ENCODE measurements at places on chromosomes 6 and 20.

GRCh38 chr20:62305149-62305764 lies 2.5 kb downstream of the ADRM1 start:
- DNase-seq, result no peak

DNA sequence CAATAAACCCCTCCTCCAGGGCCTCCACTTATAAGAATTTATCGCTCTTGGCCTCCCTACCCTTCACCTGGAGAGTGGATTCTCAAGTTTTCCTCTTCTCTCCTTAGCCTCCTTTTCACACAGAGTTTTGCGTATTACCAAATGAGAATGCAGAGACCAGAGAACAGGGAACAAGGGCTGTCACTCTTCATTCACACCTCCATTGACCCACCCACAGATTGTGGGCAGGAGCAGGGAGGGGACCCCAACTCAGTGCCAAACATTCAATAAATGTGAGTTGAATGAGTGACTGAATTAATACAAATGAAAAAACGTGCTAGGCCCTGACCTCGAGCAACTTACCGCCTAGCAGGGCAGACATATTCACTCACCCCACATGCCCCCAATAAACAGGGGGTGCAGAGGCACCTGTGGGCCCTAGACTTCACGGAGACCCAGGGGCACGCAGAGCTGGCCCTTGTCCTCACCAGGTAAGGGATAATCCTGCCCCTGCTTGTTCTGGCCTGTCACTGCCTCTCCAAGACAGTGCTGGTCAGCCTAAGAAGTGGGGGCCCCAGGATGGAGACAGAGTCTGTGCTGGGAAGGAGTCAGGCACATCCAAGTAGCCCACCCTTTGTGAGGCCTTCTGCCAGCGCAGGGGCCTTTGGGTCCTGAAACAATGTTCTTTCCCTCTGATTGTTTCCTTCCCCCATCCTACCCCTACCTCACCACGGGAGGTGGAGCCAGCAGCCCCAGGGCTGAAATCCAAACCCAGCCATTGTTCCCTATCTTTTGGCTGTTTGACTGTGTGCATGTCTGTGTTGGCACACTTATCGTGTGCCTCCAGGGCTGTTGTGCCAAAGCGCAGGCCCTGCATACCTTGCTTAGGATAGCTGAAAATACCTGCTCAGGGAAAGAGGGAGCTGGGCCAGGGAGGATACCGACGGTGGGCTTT lies 8.4 kb upstream of the TJAP1 start:
- no peak for DNase-seq

DNA sequence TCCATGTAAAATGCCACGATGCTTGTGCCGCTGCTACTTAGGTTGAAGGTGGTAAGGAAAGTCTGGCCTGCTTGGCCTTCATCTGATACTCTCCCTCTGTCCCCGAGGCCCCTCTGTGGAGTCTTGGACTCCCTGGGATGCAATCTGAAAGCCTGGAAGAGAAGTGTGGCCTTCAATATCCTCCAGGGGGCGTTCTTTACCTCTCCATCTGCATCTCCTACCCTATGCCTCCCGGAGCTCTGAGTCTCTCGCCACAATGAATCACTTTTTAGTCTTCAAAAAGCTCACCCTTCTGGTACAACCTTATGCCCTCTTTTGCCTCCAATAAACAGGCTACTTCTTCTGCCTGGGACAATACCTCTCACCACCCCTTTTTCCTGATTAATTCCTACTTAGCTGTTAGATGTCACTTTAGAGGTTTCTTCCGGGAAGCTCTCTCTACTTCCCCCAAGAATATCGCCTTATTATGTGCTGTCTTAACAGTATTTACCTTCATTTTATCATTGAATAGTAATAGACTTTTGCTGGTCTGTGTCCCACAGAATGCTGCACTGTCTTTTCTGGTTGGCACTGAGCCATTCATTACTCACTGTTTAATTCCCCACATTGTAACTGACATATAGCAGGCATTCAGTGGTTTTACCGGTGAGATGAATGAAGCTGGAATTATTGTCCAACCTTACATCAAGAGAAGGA lies 13.9 kb upstream of the ATG5 start:
- peak; percentile 64 for DNase-seq

DNA sequence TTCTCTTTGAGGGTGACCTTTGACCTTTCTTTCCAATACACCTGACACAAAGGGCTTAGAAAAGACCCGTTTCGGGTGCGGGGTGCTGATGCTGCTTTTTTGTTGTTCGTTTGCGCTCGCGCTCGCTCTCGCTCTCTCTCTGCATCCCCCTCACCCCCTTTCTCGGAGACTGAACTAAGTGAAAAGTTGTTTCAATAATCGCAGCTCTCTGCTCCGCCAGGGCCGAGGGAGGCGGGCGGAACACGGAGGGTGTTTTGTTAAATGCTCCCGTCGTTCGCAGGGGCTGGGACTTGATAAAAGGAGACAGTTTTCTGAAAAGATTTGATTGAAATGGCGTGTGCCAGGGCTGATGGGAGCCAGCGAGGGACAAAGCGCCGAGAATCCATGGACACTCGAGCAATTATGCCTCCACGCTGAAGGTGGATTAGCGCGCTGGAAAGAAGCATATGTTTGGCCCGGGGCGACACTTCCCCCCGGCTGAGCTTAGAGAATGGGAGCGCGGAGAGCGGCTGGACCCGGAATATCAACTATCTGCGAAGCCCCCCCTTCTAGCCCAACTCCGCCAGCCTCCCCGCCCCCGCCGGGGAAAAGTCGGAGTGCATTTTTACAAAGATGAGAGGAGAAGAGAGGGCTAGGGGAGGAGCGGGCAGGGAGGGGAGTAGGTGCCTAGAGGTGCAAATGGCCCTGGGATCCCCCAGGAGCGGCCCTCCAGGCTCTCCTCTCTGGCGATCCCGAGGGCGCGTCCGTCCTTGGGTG lies 25.0 kb downstream of the TFAP2A start:
- no peak for DNase-seq

GRCh38 chr6:26016963-26017631 lies 54.5 kb downstream of the TRIM38 start:
- DNase-seq, result no peak

- DNase-seq, result no peak
Observed at GRCh38 chr20:20318365-20319161, 49.3 kb upstream of the INSM1 start.

DNA sequence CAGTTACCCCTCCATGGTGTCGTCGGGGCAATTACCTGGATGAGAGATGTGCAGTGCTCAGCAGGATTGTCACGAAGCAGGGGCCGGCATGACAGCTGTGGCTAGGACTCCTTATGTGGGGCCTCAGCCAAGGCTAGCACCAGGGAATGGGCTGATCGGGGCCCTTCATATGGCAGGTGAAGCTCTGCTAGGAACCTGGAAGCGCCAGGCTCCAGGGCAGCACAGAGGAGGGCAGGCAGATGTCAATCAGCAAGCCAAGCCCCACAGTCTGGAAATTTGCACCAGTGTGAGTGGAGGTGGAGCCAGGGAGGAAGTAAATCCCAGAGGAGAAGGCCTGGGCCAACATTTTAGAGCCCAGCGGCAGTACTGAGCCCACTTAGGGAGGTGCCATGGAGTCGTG lies 21.2 kb downstream of the SYNDIG1 start:
- no peak for DNase-seq

DNA sequence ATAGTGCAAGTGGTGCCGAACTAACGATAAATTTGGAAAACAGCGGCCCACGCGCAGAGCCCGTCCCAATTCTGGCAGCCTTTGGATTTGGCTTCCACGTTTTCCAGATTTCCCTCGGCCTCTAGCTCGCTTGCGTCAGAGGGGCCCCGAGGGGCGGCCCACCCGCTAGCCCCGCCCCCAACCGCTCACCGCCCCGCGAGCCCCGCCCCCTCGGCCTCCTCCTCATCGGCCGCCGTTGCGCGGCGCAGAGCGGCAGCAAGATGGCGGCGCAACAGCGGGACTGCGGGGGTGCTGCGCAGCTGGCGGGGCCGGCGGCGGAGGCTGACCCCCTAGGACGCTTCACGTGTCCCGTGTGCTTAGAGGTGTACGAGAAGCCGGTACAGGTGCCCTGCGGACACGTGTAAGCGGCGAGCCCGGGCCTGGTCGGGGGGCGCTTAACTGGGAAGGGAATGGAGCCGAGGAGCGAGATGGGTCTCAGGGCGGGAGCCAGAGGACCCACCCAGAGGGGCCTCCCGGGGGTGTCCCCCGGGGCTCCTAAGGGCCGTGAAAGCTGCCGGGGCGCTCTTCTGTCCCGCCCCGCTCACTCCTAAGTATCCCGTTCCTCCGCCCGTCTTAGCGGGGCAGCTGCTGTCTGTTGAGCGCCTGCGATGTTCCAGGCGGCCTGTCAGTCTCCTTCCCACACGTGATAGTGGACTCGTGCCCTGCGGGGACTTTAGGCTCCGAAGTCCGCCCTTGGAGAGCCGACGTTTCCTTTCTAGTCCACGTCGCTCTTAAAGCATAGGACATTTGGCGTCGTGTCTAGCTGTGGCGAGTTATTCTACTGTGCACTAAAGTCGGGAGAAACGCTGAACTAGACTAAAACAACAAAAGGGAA lies at the start of gene RNF114:
Gene RNF114, plus strand, starts transcription at position 245 of the 874 bp plus-strand sequence. Its CDS starts 16 bp downstream, at position 261.
- DNase-seq, result peak; percentile 91

- peak; percentile 65 for DNase-seq
Observed at GRCh38 chr20:50478162-50478990, 31.8 kb upstream of the PTPN1 start.

- DNase-seq, result no peak
Observed at GRCh38 chr6:47310131-47310480, 401 bp upstream of the TNFRSF21 start.

GRCh38 chr6:4612636-4613171 lies 163.5 kb upstream of the CDYL start:
- DNase-seq, result no peak

DNA sequence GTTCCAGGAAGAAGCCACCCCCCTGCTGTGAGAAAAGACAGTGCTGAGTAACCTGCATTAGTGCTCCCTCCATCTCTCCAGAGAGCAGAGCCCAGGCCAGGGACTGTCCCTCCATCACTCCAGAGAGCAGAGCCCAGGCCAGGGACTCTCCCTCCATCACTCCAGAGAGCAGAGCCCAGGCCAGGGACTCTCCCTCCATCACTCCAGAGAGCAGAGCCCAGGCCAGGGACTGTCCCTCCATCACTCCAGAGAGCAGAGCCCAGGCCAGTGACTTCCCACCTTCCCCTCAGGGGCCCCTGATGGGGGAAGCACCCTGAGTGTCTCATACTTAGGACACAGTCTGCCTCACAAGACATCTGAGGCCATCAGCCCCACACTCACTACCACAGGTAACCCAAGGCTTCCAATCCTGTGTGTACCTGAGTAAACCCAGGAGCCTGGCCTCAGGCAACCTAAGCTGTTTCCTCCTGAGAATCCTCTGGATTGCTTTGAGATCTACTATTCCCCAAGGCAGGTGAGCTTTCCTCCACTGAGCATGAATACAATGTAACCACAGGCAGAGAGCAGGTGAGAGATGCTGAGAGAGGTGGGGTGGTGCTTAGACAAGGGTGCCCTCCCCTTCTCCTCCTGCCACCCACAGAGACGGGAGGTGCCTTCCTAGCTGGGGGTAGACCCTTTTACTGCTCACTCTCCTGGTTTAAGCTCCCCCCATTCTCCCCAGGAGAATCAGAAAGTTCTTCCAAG lies 4.9 kb downstream of the TBXT start:
- no peak for DNase-seq

GRCh38 chr6:82364087-82365015 lies 734 bp downstream of the TPBG start:
- peak; percentile 44 for DNase-seq

GRCh38 chr6:17591287-17591686 lies 8.8 kb upstream of the FAM8A1 start:
- DNase-seq, result no peak

GRCh38 chr6:14676064-14676463 lies 558.5 kb downstream of the CD83 start:
- DNase-seq, result no peak

DNA sequence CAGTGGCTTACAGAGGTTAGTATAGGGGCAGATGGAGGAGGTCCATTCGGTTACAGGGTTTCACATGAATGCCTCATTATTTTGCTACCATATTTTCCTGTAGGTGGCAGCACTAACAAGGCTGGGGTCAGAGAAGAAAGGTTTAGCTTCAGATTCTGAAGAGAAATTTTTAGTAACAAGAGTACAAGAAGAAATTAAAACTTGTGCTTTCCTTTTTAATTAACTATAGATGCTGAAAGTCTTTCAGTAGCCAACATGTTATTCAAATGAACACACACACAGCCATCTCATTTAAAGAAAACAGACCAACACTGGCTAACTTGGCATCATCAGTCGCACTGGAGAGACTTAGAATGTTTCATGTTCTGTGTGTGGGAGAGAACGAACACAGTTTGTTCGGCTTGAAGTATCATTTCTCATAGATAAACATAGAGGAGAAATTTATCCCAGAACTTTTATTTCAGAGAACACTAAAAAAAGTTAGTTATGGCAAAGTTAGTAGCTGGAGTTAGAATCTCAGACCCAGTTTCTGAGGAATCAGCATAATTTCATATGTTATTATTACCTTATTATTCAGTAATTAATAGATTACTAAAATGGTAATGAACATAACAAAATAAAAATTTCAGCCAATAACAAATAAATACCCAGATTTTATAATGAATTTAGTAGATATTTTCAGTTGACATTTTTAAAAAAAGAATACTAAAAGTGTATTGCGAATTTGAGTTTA lies 314.0 kb upstream of the RSPO3 start:
- peak; percentile 47 for DNase-seq

- no peak for DNase-seq
Observed at GRCh38 chr6:108947114-108947854, 99.1 kb downstream of the ARMC2 start.

DNA sequence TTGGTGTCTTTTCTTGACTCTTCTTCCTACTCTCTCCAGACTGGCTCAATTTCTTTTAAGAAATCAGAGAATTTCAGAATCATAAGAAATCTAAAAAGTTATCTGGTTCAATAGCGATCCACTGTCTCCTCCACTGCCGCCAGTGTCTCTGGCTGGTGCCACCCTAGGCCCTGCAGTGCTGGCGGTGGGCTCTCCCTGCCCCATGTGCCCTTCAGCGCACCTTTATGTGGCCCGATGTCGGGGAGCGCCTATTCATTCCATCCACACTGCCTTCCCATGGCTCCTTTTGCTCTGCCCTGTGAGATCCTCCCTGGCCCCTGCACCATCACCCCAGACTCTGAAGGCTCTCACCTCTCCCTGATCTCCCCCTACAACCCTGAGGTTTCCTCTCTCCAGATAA lies 62.8 kb downstream of the TBXT start:
- DNase-seq, result no peak

DNA sequence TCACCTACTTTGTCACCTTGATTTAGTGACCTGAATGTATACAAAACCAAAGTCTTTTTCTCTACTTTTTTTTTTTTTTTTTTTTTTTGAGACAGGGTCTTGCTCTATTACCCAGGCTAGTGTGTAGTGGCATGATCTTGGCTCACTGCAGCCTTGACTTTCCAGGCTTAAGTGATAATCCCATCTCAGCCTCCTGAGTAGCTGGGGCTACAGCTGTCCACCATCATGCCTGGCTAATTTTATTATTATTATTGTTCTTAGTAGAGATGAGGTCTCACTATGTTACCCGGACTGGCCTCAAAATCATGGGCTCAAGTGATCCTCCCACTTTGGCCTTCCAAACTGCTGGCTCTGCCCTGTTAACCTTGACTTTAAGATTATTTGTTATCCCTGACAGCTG lies 37.5 kb downstream of the CRISP2 start:
- DNase-seq, result no peak
